ENCODE measurements at places on chromosomes 1 and 21.

GRCh38 chr1:94670273-94670672 lies 128.7 kb upstream of the F3 start:
- no peak for DNase-seq

DNA sequence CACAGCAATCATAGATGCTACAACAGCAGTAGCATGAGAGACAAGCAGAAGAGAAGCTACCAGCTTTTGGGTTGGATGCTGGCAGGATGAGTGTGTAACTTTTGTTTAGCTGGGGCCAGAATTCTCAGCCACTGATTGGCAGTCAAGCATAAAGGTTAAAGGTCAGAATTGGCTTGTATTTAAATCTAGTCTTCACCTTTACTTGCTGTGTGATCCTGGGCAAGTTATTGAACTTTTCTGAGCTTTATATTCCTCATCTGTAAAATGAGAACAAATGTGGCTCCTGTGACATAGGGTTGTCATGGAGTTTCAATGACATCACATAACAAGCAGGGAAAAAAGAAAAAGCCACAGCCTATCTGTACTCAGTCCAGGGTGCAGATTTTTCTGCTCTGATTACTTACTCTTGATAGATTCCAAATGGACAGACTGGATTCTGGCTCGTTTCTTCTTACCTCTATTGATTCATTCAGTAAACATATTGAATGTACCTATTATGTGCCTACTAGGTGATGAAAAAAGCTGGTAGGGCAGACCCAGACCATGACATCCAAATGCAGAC lies 2.8 kb upstream of the AZIN2 start:
- no peak for DNase-seq

- no peak for DNase-seq
These were observed 31.5 kb downstream of the FGGY start for GRCh38 chr1:59328353-59328752.

- DNase-seq: no peak
These were observed 1103.0 kb downstream of the PLA2G4A start for GRCh38 chr1:187931776-187932175.

GRCh38 chr1:29912425-29912824 lies 676.1 kb downstream of the PTPRU start:
- no peak for DNase-seq

GRCh38 chr1:240385551-240385950 lies 226.4 kb downstream of the GREM2 start:
- no peak for DNase-seq

DNA sequence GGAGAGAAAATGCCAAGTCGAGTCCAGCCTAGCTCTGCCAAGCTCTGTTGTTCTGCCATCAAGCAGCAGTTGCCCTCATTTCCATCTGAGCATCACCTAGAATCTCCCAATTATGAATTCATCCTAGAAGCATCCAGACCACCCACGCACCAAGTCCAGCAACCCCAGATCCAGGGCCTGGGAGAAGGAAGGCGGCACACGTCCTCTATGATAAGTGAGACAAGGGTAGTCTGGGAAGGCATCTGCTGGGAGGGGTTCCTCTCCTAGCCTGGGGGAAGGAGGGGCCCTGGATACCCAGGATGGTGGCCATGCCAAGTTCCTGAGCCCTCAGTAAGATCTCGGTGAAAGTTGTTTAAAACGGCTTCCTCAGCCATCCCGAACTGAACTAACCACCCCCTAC lies 70.7 kb downstream of the VWA5B1 start:
- DNase-seq: no peak

- DNase-seq: peak; percentile 56
These were observed 4.9 kb upstream of the S100A3 start for GRCh38 chr1:153553830-153554541.

DNA sequence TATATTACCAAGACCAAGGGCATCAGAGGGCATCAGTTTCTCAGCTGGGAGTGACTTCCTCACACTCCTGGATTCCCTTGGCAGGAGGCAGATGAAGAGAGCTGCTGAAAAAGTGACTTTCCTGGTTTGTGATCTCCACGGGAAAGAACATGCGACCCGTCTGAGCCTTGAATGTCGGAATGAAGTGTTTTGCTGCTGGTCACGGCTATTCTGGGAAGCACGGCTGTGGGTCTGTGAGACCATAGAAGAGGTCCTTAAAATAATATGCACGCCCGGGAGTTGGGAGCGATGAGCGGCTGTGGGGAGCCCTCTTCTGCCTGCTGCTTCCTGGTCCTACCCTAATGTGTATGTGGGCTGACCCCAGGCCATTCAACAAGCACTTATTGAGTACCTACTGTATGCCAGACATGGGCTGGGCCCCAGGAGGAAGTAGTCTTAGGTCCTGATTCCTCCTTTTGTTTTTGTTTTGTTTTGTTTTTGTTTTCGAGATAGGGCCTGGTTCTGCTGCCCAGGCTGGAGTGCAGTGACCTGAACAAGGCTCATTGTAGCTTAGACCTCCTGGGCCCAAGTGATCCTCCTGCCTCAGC lies 13.2 kb upstream of the UMODL1 start:
- DNase-seq: no peak

GRCh38 chr1:179743679-179744400 lies 749 bp downstream of the FAM163A start:
- DNase-seq: no peak

DNA sequence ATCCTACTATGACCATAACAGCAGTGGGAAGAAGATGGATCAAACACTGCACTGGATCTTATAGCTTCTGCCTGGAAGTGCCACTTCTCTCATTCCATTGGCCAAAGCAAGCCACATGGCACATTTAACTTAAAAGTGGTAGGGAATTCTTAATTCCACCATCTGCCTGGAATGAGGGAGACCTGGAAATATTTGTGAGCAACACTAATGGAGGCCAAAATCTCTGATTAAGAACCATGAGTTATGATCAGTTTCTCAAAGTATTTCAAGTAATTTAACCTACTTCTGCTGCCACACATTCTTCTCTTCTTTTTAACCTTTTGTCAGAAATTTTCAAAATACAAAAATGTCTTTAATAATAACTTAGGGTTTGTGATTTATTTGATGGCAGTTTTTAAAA lies 154.0 kb upstream of the C1orf87 start:
- no peak for DNase-seq

GRCh38 chr1:241250465-241250864 lies 106.5 kb downstream of the RGS7 start:
- DNase-seq: no peak

DNA sequence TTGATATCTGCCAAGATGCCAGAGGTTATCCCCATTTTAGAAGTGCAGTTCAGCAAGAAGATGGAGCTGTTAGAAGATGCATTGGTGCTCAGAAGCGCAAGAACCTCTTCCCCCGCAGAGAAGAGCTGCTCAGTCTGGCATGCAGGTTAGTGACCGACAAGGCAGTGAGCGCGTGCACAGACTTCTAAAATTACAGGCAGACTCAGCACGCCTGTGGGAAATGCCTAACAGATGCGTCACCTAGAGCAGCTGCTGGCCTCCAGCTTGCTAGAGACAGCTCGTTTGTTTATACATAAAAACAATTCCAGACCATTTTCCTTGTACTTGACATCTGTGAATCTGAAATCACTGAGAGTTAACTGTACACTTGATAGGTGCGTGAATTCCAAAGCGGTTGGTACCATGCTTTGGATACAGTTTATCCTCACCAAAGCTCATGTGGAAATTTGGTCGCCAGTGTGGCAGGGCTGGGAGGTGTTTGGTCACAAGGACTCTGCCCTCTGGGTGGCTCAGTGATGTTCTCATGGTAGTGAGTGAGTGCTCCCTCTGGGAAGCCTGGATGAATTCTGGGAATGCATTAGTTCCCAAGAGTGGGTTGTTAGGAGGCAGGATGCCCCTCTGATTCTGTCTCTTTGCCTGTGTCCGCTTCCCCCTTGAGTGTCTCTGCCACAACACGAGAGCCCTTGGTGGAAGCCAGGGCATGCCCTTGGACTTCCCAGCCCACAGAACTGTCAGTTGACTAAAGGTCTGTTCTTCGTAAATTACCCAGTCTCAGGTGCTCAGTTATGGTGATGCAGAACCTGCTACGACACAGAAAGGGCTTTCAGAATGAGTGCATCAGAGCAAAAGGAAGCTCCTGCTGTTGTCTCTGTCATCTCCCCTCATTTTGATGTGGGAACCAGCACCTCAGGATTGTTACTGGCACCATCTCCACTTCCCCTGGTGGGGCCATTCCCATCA lies 24.4 kb downstream of the SNAP47 start:
- no peak for DNase-seq

DNA sequence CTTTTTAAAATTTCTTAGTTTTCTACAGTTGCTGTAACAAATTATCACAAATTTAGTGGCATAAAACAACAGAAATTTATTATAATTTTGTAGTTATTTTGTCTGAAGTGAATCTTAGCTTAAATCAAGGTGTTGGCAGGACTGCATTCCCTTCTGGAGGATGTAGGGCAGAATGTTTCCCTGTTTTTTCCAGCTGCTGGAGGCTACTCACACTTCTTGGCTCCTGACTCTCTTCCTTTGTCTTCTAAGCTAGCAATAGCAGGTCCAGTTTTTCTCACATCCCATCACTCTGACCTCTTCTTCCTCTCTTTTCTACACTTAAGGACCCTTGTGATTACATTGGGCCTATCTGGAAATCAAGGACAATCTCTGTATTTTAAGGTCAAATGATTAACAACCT lies 84.1 kb downstream of the PKN2 start:
- DNase-seq: no peak

DNA sequence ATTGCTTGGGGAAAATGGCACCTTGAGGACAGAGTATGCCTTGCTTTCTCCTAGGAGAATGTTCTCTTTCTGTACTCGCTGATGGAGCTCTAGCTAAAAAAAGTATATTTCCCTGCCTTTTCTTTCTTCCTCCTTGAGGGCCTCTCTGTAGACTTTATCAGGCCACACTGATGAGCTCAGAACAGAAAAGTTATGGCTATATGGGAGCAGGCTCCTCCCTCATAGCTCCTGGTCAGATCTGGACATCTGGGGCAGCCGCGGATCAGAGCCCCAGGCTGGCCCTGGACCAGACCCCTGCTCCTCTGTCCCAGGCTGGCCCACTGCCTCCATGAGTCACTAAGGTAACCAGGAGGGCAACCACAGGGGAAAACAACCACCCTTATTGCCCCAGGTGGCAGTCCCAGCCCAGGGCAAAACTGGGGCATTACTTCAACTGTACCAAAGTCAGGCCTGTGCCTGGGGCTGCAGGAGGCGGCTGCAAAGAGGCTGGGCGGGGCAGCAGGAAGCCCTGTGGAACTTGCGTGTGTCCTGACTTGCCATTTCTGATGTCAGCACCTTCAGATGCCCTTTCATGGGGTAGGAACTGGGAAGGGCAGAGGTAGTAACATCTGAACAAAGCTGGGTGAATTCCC lies 26.3 kb upstream of the ZNF648 start:
- DNase-seq: peak; percentile 71

GRCh38 chr1:213120386-213120785 lies 69.3 kb downstream of the RPS6KC1 start:
- no peak for DNase-seq

DNA sequence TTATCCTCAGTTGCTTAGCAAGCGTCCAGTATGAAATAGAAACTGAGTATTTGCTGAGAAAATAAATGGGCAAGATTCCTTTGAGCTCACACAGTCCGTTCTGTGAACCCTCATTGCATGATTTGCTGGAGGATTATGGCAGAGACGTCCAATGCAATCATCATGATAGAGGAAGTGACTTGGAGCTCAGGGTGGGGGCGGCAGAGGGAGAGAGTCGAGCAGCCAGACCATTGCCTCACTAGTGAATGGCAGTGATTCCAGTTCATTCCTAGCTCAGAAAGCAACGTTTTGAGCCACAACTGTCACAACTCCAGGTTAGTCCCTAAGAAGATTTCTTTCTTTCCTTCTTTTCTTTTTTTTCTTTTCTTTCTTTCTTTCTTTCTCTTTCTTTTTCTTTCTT lies 27.5 kb upstream of the COL9A2 start:
- DNase-seq: peak; percentile 73

DNA sequence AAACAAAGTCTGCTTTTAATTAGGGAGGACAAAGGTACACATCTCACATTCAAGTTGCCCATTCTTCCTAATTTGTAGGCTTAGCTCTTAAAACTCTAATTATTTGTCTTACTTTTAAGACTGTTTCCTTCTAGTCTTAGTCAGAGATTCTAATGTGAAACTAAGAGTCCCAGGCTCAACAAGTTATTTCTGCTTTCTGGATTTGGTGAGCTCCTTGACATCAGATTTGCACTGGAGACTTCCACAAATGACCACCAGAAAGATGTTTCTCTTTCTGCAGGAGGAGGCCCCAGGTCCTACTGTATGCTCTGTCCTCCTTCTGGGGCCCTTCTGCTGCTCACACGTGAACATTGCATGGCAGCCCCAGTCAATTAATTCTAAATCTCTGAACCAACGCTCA lies 194.2 kb upstream of the JUN start:
- no peak for DNase-seq

DNA sequence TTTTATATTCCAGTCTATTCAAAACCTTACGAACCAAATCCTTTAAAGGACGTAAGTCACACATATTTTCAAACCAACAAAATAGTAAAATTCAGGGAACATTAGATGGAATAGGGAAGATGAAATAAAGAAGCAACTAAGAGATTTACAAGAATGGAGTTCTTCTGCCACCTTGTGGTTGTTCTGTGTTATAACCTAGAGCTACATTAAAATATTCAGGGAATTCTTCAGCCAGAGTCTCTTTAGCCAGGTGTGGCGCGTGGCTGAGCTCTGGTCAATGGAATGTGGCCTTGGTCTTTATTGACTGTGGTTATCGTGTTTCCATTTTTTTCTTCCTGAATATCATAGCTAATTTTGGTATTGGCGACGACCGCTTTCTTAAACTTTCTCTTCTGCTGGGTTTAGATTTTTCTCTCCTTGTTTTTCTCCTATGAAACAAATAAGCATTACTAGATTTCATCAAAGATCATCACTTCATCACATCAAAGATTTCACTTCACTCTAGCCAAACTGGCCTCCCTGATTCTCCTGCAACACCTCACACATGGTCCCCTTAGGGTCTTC lies 221.3 kb downstream of the MRPL39 start:
- no peak for DNase-seq

DNA sequence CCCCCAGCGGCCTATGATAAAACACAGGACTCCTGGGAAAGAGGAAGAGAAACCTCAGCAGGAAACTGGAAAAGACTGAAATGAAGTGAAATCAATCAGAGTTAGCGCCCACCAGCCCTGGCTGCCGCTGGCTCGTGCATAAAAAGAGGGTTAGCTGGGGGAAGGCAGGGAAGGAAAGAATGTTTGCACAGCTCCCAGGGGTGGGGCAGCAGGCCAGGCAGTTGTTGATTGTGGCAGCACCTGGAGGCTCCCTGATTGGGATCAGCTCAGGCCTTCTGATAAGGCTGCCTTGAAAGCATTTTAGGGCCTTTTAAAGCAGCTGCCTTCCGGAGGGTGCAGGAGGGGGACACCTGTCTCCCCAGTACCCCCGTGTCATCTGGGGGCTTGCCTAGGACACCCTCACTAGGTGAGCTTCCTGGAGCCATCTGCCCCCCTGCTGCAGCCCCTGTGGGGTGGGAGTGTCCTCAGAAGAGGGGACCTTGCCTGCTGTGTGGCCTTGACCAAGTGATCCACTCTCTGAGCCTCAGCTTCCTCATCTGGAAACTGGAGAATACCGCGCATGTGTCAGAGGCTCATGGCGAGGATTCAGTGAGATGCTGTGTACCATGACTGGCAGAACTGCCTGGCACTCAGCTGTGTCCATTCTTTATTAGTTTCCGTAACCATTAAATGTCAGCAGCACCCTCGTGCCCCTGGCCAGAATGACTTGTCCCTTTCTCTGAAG lies 6.6 kb downstream of the EPHB2 start:
- DNase-seq: no peak

Measured in activated CD4-positive, alpha-beta T cell treated with anti-CD3 and anti-CD28 coated beads, Interleukin-2, amount 10 ng/mL, durations not matched to agents 24 days and 14 days (primary cell).